Mucosa of descending colon (tissue), 3 donors: ENCODE measurements at places on chromosomes 5 and 9. TPM values are rescaled to one million over a fixed set of nuclear protein-coding genes. Genes with fewer than 3 reads are reported as not detected.

The KCNT1 gene
- total RNA-seq, result 0.60 TPM

The HK3 gene
- total RNA-seq, result 12.8 TPM

DNA sequence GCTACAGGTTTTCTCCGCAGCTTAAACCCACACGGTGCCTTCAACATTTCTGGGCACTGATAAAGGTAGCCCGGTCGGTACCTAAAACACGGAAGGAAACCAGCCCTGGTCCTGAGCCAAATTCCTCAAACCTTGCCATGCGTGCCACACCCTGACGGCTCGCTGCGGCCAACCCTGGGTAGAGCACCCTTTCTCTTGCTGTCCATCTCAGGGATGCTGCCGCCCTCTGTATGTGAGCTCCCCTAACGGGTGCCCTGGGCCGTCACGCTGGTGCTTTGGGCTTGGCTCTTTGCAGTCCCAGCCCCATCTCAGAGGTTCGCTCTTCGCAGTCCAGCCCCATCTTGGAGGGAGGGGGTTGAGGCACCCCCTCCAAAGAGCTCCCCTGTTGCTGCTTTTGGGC is 43.9 kb downstream of the PNPLA7 start:
- no peak for DNase-seq

GRCh38 chr9:72491242-72491641 is 30.2 kb upstream of the TMC1 start:
- no peak for DNase-seq

DNA sequence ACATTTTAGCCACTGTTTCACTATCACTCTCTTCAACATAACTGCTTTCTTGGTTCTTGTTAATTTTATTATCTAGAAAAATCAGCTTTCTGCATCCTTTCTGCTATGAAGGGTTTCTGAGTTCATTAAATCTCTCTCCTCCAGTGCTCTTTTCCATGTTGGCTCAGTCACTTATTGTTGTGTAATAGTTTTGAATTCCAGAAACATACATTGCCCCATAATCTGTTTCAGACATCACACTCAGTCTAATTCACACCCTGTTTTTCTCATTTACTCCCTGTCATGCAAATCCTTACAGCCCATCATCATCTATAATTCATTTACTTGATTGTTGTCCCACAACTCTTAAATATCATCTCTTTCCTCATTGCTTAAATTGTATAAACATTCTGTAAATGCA is 176.1 kb upstream of the CDH12 start:
- no peak for DNase-seq

- no peak for DNase-seq
These were observed 128.4 kb downstream of the TTC39B start for GRCh38 chr9:15178631-15179030.

GRCh38 chr5:61673007-61673735 is 341.1 kb downstream of the ZSWIM6 start:
- peak; percentile 74 for DNase-seq

GRCh38 chr9:109117856-109118807 is 1.6 kb downstream of the TMEM245 start:
- no peak for DNase-seq

DNA sequence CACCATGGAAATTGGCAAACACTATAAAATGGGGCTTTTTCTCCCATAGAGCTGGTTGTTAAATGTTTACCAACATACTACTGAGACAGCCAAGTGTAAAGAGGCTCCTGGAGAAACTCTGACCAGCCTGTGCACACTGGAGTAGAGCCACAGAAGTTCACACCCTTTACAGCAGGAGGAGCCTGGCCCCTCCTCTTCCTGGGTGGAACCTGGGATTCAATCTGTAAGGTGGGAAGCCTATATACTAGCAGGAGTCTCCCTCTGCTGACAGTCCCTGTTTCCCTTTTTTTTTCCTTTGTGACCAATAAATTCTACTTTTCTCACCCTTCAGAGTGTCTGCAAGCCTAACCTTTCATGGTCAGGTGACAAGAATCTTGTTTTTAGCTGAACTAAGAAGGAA is 10.4 kb upstream of the SLC30A5 start:
- DNase-seq, result no peak

DNA sequence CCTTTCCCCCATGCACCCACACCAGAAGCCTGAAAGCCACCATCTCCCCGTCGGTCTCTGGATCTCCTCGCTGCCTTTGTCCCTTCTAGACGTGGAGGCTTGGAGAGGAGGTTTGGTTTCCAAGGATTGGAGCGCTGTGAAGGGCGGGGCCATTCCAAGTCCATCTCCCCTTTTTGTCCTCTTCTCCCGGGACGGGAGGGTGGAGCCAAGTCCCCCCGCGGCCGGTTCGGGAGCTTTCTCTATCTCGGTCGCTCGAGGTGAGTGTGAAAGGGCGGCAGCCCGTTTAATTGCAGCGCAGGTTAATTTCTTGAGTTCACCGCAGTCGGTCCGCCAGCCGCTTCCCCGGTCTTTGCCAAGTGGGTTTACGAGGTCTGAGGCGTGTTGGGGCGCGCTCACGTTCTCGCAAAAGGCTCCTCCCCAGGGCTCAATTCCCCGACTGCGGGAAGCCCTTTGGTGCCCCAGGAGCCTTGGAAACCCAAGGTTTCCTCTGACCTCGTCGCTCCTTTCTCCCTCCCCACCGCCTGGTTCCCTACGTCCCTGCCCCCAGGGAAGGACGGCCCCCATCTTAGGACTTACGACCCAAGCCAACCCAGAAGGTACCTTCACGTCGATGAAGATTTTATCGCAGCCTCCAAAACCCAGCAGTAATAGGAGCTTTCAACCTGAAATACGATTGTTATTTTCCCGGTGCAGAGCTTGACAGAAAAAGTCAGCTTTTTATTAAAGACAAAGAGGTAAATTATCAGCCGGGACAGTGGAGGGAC is 2.8 kb upstream of the ZNF462 start:
- peak; percentile 79 for DNase-seq

DNA sequence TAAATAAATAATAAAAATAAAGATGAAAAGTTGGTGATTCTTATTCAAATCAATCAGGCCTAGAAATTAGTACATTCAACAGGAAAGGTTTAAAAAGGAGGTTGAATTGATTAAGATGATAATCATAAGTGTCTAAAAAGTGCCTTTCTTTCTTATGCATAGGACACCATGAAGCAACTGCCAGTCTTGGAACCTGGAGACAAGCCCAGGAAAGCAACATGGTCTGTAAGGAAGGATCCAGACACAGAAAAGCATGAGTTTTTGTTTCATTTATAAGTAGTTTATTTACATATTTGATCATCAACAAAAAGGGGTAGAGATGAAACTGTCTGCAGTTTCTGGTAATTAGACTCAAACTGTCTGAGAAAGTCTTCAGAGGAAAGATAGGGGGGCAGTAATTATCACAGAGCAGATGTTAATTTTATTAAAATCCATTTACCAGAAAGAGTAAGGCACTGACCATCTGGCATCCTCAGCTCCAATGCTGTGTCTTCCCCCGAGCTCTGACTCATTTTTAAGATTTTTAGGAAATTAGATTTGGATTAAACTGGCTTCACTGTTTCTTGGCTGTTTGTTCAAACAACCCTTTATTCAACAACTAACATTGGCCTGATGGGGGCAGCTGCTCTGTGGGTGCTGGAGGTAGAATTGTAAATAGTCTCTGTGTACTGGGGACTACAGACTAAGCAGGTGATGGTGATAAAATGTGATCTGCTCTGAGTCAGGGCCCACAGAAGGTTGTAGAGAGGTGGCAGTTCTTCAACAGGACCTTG is 2.7 kb downstream of the RABEPK start:
- DNase-seq, result no peak
